Stimulated activated CD8-positive, alpha-beta memory T cell treated with anti-CD3 and anti-CD28 coated beads, Interleukin-7, amount 100 ng/mL, for 1 hour (primary cell): ENCODE measurements at places on chromosomes 3 and 15.

- no peak for DNase-seq
Measured at GRCh38 chr3:14929310-14930074, 17.9 kb upstream of the NR2C2 start.

GRCh38 chr3:17025594-17026139 is 140.9 kb downstream of the PLCL2 start:
- DNase-seq: no peak

DNA sequence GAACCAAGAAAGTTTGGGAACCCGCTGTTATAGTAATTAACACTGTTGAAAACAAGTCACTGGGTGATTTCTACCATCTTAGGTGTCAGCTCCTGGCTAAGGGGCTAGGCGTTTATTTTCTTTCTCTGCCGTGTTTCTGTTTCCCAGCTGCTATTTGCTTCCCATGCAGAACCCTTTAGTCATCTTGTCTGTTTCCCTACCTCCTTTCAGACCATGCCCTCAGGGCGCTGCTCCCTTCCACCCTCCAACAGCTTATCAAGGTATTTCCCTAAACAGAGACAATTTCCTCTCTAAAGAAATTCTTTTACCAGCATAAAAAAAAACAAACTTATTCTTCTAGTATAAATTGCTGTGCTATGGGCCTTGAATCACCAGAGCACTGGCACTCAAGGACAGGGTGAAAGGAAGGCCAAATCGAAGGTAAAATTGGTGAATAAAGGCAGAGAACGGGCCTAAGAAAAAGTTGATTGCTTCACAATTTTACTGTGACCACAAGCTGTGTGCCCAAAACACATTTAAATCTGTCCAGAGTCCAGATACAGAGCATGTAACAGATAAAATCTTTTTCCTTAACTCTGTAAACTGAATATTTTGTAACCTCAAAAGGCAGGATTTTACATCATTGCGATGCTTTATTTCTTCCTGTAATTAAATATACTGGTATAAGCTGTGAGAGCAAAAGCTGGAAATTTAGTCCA is 319.2 kb downstream of the ZNF621 start:
- no peak for DNase-seq

DNA sequence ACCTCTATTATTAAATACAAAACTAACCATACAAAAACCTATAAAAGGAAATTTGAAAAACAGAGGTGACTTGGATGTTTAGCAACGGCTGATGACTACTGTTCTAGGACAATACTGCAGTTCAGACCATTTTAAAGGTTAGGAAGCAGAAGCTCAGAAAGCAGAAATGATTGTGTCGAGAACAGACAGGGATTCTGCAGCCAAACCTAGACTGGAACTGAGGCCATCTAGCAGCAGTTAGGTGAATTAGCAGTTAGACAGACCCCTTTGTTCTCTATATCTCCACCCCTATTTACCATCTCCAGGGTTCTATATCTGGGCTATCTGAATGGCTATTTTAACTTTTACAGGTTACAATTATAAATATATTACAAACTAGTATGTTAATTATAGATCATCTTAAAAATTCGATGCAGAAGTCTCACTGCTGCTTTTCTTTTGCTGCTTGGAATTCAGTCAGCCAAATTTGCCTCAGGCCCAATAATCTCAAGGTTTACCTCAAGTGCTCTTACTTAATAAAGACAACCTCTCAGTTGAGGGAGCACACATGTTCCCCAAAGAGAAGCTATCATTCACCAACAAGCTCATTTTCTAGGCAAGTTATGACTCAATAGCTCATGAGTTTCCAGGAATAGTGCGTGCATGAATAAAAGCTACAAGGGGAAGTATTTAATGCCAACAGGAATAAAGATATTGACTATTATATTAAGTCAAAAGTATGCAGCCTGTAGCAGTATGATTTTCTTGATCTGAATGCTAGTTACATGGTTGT is 9.3 kb upstream of the IL1RAP start:
- DNase-seq: no peak

DNA sequence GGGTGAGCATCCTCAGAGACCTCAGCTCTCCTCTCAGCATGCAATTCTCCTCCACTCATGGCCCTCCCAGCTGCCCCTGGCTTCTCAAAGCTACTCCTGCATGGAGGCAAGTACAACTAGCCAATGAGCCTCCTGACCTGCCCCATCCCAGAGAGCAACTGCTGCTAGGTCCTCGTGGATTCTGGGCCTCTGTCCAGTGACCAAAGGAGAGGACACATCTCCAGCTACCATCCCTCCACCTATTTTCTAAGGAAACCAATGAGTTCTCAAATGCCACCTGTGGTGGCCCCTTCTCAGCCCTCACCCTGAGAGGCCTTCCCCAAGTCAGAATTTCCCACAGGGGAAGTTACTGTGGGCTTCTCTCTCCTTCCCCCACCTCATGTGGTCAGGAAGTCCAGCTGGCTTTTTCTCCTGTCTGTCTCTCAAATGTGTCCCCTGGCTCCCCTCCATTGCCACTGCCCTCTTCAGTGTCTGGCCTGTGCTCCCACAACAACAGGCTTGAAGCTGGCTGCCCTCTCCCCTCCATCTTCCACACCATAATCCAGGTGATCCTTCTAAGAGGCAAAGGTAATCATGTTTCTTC is 43.0 kb downstream of the LIPC start:
- no peak for DNase-seq

GRCh38 chr3:115843206-115843605 is 219.9 kb downstream of the GAP43 start:
- DNase-seq: no peak

GRCh38 chr15:63354821-63355650 is 26.6 kb downstream of the CA12 start:
- DNase-seq: no peak

DNA sequence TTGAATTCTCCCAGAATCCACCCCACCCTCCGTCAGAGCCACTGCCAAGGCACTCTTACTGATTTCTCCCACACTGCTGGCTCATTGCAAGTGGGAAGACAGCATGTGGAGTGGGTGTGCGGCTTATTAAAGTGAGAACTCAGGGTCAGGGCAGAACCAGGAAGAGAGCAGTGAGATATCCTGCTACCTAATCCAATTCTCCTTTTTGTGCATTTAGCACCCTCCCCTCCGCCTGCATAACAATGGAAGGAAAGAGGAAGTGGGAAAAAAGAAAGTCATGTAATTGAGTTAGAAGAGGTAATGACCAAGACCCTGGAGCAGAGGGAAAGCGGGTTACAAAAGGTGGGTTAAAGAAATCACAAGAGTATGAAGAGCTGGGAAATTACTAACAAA is 27.8 kb upstream of the PIK3CB start:
- DNase-seq: no peak

DNA sequence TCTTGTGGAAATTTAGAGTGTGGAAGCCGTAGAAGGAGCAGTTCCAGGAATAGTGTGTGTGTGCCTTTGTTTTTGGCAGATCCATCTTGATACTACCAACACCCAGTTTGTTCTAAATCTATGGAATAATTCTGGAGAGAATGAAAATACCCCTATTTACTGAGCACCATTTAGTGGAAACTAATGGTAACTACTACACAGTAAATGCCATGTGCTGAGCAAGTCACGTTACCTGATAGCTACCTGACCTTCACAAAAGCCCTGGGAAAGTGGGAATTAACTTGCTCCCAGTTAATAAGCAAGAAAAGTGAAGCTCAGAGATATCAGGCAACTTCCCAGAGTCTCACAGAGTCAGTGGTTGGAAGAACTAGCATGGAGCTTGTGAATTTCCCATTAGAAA is 137.7 kb downstream of the ARPP21 start:
- DNase-seq: no peak

- DNase-seq: peak; percentile 28
Measured at GRCh38 chr15:79970624-79971434, at the start of gene BCL2A1. BCL2A1 (minus strand) TSS chr15:79971196; CDS start chr15:79971119, 77 bp downstream.

DNA sequence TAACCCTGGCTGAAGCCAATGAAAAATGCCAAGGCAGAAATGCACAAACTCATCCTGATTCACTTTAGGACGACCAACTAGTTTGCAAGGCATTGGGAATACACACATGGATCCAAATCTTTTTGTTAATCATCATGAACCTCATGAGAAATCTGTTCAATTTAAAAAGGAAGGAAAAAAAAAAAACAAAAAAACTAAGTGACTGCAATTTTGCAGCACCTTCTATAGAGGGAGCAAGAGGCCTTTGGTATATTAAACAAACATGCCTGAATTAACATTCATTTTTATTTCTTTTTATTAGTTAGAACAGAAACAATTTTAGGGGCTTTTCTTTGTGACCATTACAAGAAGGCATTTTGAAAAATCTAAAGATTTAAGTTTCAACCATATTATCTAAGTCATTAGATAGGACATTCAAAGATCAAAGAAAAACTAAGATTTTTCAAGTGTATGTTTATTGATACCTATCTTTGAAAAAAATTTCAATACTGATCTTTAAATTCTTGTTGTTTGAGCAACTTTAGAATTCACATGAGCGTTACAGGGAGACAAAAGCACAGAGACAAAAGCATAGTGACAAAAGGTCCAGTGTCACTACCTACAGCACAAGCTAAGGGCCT is 182.4 kb downstream of the CBLB start:
- no peak for DNase-seq

GRCh38 chr15:45429941-45430792 is 51.8 kb upstream of the GATM start:
- DNase-seq: peak; percentile 72
